AML-193 (cell line): ENCODE measurements at places on chromosomes 16 and 17.
A peak's percentile ranks its signal among the peaks of the same experiment; 100 is the strongest.

DNA sequence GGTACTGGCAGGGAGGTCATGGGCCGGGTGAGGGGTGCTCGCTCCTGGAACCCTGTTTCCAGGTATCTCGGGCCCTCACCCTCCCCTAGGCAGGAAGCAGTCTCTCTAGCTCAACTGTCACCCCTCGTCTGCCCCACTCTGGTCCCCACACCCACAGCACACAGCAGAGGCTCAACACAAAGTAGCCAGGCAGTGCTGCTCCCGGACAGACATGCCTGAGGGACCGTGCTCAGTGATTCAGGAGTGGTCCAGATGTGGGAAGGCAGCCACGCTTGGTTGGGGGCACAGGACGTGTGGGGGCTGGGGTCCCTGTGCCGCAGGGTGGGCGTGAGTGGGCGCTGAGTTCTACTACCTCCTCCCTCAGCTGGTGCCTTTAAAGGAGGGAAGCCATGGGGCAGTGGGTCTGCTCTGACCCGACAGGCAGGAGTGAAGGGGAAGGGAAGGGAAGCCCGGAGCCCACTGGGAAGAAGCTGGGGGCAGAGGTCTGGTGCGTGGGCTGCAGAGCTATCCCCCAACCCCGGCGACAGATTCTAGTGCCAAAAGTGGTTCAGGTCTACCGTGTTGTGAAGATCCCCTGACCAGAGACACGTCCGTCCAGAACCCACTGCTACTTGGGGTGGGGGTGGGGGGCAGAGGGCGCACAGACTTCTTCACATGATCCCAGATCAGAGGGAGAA is 11.8 kb downstream of the SLC16A3 start:
- no peak for DNase-seq

DNA sequence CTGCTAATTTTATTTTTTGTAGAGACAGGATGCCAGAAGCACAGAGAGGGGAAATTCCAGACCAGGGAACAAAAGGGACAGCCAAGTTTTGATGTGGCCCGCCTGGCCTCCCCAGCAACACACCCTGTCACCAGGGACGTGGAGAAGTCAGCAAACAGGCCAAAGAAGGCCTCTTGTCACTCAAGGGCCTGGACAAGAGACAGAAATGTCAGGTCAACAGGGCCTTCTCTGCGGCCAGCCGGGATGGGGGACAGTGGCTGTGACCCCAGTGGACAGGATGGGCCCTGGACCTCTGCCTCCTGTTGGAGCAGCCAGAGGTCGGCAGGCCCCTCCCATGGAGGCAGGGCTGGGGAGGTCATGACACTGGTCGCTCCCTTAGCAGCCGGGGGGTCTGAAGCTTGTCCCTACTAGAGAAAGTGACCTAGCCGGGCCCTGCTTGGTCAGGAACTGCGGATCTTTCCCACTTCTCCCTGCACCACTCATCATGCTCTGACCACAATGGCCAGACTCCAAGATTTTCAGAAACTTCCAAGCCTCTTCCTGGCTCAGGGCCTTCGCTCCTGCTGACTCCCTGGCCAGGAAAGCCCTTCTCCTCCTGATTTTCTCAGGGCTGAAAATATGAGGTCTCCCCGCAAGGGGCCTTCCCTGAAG is 9.2 kb upstream of the TVP23A start:
- DNase-seq = no peak

DNA sequence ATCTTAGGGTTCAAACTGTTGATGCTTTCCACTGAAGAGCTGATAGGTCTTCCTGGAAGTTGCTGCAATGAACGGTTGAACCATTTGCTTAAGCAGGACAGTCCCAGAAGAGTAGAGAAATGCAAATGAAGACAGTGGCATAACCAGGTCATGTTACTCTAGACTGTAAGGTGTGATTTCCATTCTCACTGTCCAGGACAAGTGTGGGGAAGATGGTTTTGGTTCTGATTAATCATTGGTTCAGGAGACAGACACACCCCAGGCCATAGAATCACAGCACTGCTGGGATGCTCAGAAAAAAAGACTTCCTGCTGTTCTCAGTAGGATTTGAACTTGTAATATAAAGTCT is 34.8 kb upstream of the XYLT2 start:
- DNase-seq = no peak

DNA sequence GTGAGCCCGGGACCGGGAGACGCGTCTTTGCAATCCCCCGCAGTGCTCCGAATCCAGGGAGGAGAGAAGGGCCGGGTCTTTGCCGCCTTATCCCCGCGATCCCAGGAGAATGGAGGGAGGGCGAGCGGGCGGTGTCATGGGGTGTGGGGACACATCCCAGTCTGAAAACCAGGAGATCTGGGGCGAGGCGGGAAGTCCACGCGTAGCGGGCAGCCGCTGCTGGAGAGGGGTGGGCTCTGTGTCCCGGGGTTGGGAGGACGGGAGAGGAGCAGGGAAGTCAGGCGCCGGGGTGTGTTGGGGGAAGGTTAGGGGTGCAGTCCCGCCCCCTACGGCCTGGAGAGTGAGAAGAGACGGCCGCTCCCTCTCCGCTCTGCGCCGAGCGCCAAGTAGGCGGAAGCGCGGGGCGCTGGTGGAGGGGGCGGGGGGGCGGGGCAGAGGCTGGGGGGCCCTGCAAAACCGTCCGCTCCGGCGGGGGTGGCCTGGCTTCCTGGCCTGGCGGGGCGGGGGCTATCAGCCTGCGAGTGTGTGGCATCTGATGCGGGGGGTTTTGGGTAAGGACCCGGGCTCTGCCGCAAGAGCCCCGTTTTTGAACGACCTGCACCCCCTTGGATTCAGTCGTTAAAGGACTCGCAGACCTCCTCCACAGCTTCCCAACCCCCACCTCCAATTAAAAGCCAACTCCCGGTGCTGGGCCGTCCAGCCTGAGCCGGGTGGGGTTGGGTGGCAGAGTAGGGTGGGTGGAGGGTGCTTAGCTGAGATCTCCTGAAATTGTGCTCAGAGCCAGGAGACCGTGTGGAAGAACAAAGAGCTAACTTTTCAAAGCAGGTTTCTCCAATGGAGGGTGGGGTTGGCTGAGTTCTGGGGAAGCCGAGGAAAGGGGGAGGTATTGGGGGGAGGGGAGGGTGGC is 654 bp downstream of the LASP1 start:
- peak; percentile 66 for DNase-seq

GRCh38 chr16:54817940-54818574 is 112.6 kb upstream of the IRX5 start:
- DNase-seq = no peak

DNA sequence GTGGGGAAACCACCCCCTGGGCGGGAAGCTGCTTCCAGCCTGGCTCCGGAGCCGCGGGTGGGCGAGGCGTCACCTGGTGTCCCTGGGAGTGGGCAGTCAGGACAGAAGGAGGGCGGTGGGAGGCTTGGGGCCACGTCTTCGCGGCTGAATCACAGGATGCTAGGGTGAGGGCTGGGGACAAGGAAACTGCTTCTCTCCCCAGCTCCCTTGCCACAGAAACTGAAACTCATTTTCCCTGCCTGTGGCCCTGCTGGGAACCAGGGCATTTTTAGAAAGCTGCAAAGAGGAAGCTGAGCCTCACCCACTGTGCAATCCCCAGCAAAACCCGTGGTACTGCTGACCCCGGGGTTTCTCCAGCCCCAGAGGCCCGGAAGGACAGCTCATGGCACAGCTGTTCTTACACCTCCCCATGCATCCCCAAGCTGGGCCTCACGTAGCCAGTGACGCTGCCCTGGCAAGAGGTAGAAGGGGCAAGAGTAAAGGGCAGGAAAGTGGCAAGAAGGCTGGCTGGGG is 8.2 kb downstream of the RHBDF2 start:
- peak; percentile 96 for DNase-seq

DNA sequence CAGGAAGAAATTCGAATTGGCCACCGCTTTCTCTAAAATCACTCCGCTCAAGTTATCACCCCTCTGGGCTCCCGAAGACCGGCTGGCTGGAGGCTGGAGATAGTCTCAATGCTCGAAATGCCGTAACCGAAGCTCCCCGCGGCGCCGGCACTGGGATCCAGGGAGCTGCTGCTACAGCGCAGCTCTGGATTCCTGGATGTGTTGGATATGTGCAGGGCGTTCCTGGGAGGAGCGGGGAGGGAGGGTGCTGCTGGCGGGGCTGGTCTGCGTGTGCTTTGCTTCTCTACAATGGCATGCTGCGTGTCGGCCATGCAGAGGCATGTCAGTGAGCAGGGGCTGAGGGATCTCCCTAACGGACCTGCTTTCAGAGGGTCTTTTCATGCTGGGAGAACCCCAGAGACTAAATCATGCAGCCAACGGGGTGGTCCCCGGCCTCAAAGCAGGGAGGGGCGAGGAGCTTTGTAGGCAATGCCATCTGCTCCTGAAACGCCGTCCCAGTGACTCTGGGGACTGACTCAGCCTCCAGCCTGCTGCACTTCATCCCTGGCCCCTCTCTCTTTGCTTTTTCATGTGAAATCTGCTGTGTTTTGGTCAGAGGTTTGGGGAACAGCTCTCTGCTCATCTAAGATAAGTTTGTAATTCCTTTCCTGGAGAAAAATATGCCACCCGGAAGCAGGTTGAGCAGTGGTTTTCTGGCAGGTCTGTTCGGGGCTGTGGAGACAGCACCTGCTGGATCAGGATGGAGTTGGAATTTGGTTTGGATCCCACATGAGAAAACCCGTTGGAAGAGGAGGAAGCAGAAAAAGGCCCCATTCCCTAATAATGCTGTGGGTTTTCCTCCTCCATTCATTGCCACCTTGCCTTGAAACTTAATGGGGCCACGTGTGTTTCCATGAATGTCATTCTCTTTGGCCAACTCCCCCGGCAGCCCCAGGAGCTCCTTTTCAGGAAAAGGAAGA is 311.4 kb downstream of the SEC14L1 start:
- peak; percentile 34 for DNase-seq

- DNase-seq = peak; percentile 5
These were observed 15.4 kb downstream of the NAA60 start for GRCh38 chr16:3458852-3459361.

DNA sequence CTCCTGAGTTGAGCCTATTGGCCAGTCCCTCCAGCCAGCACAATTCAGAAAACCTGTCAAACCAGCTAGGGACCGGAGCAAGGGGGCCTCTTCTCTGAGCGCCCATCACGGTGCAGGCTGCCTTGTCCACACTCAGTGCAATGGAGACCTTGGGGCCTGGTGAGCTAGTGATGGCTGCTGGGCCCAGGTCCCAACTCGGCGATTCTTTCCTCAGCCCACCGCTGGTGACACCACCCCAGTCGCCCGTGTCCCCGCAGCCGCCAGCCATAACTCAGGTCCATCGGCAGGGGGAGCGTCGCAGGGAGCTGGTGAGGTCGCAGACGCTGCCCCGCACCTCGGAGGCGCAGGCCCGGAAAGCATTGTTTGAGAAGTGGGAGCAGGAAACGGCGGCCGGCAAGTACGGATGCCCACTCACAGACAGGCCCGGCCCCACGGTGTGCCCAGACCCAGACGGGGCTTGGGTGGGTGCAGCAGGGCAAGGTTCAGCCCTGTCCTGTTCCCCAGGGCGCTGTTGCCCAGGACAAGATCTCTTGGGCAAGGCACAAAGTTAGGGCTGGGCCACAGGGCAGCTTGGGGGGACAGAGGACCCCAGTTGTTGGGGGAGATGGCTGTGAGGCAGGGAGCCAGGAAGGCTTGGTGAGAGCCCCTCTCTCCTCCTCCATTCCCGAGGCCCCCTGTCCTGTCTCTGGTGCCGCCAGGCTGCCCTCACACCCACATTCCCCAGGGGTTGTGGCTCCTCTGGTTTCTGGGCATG is 10.8 kb downstream of the SMTNL2 start:
- no peak for DNase-seq
